RPMI7951 (cell line): ENCODE measurements at places on chromosomes 3 and 15.
A peak's percentile ranks its signal among the peaks of the same experiment; 100 is the strongest.

GRCh38 chr3:42996633-42997075 is 17.5 kb downstream of the GASK1A start:
- no peak for DNase-seq

DNA sequence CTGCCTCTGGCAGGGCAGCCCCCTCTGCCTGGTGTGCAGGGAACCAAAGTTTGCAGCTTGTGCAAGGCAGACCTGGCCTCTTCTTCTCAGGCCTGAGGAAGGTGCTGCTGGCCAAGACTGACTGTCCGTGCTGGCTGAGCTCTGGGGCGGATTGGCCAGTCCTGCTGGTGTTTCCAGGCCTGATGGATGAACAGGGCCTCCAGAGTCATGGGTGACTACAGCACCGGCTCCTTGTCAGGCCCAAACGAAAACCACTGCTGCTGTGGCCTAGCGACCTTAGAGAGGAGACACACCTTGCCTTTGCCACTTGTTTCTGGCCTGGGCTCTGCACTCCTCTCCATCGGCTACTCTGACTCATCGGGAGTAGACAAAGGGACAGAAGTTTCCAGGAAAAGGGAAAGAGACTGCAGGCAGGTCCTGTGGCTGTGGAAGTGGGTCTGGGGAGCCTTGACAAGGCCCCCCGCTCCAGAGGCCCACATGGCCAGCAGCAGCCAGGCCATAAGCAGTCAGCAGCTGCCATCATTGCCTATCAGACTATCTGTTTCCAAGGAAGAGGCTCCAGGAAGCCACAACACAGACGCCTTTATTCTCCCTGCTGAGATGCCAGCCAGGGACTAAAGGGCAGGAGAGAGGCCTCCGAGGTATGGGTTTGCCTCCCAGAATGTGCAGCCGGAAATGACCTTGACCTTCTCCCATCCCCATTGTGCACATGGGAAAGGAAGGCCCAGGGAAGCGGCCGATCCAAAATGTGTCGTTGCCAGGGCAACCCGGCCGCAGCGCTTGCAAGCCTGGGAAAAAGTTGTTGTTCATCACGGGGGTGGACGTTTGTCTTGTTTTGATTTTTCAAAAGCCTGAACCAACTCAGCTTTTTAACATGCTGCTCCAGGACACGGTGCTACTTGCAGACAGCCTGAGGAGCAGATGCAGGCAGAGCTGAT is 160.5 kb downstream of the CHSY1 start:
- DNase-seq: peak; percentile 98

GRCh38 chr3:139427283-139428060 is 38.0 kb upstream of the COPB2 start:
- DNase-seq: peak; percentile 71

DNA sequence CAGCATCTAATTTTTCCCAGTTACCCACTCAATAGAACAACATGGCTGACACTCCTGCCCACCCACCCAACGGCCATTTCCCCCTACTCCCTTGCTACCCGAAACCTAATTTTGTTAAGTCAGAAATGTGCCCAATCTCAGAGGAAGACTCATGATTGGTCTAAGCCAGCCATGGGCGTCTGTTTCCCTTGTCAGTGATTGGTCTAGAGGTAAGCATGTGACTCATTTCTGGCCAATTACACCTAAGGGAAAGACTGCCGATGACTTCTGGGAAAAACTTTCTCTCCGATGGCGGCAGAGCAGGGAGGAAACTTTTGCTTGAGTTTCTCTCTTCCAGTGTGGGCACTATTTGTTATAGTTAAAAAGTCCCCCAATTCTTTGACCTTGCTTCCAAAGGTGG is 72.9 kb downstream of the RPLP1 start:
- DNase-seq: no peak

DNA sequence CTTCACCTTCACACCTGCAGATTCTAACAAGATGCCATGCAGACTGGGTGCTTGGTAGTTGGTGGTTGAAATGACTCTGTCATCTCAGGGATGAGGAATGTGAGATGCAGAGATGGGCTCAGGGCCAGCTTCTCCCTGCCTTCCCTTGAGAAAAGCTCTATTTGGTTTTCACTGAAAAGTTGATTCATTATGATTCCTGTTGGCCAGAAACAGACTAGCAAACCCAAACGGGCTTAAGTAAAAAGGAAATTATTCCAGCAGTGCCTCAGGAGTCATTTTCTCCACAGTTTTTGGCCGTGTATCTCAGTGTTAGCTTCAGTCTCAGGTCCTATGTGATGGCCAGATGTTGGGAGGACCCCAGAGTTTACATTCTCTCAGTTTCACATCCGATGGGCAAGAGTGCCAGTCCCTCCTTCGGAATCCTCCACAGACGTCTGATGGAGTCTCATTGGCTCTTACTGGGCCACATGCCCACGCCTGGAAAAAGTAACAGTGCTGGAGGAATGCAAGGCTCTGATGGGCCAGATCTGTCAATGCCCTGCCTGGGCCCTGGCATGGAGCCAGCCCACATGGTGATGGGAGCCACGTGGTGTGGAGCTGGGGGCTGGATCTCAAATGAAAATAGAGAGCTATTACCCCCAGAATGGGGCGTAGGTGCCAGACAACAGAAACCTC is 22.3 kb upstream of the SACM1L start:
- peak; percentile 71 for DNase-seq

GRCh38 chr3:10142707-10143560 is 1.4 kb downstream of the VHL start:
- peak; percentile 20 for DNase-seq

- DNase-seq: peak; percentile 65
Observed at GRCh38 chr3:41960826-41961750, 815 bp downstream of the ULK4 start.

GRCh38 chr3:122088531-122088930 is 33.4 kb downstream of the CD86 start:
- DNase-seq: no peak

DNA sequence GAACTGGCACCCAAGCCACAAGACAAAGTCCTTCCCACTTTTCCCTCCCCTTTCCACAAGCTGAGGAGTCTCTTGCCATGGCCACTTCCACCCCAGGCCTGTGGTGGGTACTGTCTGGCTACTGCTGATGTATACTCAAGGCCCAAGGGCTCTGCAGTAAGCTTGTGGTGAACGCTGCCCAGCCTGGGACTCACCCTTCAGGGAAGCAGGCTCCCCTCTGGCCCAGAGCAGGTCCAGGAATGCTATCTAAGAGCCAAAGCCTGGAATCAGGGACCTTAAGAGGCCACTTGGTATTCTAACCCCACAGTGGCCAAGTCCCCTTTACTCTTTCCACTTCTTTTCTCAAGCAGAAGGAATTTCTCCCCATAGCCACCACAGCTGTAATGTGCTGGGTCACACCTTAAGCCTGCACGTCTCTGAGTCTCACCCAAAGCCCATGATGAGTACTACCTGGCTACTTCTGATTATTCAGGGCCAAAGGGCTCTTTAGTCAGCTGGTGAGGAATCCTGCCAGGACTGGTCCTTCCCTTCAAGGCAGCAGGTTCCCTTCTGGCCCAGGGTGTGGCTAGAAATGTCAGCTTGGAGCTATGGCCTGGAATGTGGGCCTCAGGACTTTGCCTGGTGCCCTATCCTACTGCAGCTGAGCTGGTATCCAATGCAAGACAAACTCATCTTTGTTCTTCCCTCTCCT is 4.0 kb downstream of the PATL2 start:
- DNase-seq: no peak

DNA sequence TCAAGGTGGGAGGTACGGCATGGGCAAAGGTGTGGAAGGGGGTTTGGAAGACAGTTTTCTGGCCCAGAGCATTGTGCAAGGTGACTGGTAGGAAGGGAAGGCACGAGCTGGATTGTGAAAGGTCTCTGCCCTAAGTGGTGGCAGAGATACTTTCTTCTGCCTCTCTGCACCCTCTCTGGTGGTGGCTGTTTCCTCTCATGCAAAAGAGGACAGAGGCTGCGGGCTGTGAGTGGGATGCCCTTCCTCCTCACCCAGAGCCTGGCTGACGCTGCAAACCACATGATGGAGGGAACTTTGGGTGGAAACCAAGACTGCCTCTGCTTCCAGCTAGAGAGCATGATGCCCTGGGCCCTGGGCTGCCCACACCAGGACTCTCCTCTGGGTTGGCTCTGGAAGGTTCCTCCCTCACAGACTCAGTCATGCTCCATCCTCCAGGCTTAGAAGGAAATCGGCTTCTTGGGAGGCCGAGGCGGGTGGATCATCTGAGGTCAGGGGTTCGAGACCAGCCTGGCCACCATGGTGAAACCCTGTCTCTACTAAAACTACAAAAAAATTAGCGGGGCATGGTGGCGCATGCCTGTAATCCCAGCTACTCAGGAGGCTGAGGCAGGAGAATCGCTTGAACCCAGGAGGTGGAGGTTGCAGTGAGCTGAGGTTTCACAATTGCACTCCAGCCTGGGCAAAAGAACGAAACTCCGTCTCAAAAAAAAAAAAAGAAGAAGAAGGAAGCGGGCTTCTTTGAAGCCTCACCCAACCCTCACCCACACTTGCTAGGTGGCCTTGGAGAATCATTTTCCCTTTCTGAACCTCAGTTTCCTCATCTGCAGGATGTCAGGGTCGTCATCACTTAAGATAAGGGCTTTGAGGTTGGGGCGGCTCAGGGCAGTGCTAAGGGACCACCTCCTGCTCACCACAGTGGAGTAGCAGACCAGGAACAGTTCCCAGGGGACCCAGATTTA is 8.3 kb downstream of the PSTPIP1 start:
- no peak for DNase-seq

DNA sequence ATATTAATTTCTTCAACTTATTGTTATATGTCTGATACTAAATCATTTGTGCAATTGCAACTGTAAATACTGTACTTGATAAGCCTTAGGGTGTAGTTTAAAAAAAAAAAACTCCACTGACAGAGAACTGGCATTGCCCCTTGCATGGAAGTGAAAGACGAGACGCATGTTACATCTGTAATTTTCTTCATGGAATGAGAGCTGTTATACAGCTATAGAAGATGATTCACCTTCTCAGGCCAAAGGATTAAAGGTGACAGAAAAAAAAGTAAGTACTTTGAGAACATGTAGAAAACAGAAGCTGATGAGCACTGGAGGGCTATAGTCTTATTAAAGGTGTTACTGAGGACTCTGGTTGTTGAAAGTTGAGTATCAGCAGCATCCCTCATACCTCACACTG is 16.1 kb downstream of the RYR3 start:
- no peak for DNase-seq

DNA sequence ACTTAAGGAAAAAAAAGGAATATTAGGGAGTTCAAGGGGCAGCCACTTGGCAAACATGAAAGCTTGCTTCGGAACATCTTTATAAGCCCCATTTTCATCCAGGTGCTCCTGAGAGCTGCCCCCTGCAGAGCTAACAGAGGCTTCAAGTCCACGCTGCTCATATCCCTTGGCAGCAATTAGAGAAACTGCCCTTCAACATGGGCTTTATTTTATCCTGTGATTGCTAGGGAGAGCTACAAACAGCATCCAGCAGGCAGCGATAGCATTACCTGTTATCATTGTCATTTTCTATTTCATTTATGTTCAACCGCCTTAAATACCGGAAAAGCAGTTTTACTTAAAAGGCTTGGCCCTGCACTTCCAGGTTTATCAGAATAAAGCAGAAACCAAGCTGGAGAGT is 68.4 kb upstream of the MCTP2 start:
- no peak for DNase-seq

GRCh38 chr3:135908225-135908624 is 57.3 kb upstream of the PPP2R3A start:
- DNase-seq: peak; percentile 88

GRCh38 chr3:27312044-27312668 is 57.0 kb downstream of the NEK10 start:
- peak; percentile 77 for DNase-seq

DNA sequence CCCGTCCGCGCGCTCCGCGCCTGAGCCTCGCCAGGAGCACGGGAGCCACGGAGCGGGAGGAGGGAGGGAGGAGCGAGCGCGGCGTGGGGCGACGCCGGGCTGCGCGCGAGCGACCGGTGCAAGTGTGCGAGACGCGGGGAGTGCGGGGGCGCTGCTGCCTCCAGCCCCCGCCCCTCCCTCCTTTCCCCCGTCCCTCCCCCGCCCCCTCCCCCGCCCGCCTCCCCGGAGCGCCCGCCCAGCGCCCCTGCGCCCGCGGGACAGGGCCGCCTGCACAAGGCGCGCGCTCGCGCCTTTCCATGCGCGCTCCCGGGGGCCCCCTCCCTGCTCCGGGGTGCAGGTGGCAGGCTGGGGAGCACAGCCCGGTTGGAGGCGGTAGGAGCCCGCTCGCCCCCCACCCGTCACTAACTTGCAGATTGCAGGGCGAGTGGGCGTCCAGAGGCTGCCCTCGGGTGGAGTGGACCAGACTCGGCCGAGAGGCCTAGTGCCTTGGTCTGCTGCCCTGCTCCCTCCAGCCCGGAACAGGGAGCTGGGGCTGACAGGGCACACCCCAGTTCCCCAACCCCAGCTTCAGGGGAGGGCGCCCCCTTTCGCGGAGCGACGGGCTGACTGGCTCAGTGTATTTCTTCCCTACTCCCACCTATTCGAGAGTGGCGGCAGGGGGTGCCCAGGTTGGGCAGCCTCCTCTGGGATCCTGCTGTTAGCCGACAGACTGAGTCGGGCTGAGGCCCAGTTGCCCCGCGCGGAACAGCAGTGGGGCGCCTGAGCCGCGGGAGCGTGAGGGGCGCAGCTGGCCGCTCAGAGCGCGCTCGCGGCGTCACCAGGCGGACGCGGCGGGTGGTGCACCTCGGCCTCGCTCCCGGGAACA is at the start of gene WNT7A:
TSS of gene WNT7A (minus strand) at position 126 of the 865 bp plus-strand sequence. CDS start 255 bp downstream, outside the sequence.
- DNase-seq: no peak
